ENCODE measurements at places on chromosomes 12 and 14.

- no peak for DNase-seq
Measured at GRCh38 chr12:52655720-52656124, 3.7 kb upstream of the KRT2 start.

- no peak for DNase-seq
Measured at GRCh38 chr14:53367644-53368026, 214.5 kb upstream of the DDHD1 start.

GRCh38 chr12:120376416-120376815 is 7.5 kb upstream of the MSI1 start:
- no peak for DNase-seq

DNA sequence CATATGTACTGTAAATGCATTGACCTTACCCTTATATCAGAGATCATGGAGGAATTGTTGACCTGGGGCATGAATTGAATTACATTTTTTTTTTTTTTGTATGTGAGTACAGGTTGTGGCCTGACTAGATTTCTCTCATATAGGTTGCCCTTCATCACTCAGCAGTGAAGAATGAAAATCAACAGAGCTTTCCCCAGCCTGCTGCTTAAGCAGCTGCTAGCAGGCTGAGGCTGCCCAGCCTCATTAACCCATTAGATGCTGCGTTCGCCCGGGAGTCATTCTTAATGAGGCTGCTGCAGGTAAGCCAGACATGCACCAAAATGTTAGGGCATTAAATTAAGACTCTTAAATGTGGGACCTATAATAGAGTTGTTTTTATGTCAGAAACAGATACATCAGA is 236.0 kb downstream of the ETNK1 start:
- no peak for DNase-seq

DNA sequence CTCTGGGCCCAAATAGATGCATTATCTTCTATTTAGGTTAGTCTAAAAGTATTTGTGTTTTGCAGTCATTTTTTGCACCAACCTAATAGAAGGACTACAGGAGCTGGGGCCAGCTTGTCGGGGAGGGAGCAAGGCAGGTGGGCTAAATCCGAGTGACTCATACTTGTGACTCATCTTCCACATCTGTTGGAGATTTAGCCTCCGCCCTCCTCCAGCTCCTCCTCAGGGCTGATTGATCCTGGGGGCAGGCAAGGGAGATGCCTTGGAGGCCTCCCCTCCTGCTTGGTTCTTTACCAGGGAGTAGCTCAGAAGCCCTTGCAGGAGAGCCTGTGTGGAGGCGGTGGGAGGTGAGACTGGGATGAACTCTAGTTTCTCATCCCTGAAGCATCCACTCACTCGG is 27.9 kb downstream of the RHOF start:
- no peak for DNase-seq

GRCh38 chr12:21438643-21439042 is 1.2 kb downstream of the PYROXD1 start:
- DNase-seq, result no peak

GRCh38 chr14:99181804-99182520 is 90.0 kb downstream of the BCL11B start:
- DNase-seq, result no peak

DNA sequence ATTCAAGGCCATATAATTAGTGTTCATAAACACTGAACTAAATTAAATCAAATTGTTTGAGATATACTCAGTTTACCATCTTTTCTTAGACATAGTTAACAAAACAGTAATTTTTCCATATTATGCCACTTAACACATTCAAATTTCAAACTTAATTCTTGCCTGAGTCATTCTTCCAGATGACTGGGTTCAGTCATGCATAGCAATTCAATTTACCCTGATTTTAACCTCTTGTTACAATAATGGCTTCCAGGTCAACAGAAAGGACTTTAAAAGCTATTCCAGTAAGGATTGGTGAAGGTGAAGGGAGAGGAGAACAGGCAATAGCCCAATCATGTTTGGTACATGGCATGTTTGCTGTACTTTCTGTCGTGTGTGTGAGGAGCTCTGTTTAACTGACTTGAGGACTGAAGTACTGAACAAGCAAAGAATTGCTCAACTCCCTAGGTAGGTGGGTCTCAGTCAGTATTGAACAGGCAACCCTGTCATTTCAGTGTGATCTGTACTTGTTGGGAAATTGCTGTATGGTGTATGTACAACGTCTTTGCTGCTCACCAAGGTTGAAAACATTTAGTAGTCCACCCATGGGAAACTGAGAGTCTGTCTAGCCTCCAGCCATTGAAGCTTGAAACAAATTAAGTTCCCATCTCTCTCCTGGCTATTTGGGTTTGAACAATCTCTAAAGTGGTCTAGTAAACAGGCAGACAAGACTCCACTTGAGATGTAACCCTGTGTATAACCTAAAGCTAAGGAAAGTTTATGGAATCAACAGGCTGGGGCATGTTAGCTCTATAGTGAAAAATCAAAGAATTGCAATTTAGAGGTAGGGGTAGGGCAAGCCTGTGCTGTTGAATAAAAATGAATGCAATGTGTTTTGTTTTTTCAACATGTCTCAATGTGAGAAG is 327.2 kb downstream of the BTG1 start:
- DNase-seq, result no peak

GRCh38 chr12:39574785-39575497 is 44.7 kb downstream of the ABCD2 start:
- no peak for DNase-seq

GRCh38 chr12:125797421-125798175 is 732.4 kb downstream of the AACS start:
- no peak for DNase-seq

DNA sequence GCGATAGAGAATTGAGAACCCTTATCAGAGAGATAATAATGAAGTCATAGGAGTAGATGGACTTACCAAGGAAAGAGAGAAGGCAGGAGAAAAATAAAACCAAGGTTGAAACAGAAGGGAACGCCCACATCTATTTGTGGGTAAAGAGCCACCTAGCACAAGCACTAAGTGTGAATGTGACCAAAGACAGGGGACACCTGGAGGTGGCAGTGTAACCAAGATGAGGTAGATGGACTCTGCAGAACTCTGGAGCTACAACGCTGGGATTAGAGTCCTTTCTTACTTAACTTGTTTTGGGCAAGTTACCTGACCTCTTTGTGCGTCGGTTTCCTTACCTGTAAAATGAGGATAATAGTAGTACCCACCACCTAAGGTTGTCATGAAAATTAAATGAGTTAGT is 101.9 kb downstream of the SLC5A8 start:
- no peak for DNase-seq

GRCh38 chr12:74105434-74105833 is 432.2 kb upstream of the ATXN7L3B start:
- DNase-seq, result no peak

DNA sequence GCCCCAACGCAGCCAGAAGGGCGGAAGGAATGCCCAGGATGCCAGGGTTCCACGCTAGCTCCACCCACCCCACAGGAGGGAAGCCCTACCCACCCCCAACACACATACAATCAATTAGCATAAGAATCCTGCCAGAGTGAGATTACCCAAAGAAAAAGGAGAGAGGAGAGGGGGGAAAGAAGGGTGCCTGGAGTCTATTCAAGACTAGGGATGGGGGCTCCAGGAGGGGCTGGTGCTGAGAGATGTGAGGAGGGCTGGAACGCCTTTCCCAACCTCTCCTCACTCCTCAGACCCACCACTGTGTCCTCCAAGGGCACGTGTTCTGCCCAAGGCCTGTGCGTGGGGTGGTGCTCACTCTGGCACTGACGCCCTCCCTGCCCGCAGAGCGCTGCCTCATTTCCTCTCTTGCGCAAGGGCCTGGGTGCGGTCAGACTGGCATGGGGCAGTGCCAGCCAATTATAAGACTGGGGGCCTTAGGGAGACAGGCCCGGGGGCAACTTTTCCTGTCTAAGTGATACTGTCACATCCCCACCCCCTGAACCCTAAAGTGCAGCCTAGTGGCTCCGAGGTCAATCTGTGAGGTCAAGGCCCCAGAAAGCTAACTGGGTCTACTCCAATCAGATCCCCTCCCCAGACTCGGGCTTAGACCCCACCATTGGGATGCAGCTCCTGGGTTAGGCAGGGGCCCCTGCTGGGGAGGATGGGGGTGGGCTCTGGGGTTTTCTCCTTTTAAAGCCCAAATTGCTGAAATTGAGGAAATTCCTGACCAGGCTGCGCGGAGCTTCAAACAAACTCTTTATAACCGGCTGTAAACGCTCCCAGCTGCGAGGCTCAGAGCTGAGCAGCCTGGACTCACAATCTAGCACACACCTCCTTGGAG is 10.2 kb upstream of the ITGB7 start:
- DNase-seq, result peak; percentile 57

DNA sequence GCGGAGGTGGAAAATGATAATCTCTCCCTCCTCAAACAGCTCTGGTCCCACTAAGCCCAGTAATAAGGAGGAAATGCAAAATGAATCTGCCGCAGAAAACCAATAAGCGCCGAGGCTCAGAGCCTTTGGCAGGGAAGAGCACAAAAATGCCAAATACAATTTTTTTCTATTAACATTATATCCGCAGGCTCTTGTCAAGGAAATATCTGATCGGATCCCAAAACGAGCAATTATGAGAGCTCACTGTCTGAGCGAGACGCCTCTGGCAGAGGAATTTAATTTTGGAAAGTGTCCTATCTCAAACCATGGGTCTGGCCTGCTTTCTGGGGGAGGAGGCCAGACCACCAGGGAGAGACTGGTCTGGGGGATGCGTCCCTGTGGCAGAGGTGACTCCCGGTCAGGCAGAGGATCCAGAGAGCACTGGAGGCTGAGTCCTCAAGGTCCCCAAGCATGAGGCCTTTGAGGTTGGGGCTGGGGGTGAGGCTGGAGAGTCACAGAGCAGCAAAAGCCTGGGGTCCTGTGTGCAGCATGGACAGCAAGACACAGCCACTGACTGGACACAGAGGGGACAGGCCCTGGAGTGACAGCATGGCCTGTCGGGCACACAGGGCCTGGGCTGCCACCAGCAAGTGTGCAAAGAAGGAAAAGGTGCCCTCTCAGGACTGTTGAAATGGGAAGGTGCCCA is 342.8 kb upstream of the SFSWAP start:
- no peak for DNase-seq

GRCh38 chr12:26239122-26239851 is 43.9 kb downstream of the SSPN start:
- DNase-seq, result no peak

DNA sequence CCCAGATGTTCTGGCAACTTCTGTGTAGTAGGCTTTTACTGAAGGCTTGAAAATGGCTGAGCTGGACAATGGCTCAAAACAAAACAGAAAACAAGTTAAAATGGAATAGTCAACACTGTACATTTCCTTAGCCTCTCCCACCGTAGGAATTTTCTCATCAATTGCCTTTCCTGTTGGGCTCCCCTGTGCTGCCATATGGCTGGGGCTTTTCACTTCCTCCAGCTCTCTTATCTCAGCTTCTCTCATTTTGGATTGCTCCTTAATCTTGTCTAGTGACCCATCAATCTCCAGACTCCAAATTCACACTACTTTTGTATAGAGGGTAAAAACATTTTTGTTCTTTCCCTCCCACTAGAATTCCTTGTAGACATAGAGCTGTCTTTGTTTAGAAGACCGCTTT is 50.4 kb upstream of the RPH3A start:
- DNase-seq, result no peak

DNA sequence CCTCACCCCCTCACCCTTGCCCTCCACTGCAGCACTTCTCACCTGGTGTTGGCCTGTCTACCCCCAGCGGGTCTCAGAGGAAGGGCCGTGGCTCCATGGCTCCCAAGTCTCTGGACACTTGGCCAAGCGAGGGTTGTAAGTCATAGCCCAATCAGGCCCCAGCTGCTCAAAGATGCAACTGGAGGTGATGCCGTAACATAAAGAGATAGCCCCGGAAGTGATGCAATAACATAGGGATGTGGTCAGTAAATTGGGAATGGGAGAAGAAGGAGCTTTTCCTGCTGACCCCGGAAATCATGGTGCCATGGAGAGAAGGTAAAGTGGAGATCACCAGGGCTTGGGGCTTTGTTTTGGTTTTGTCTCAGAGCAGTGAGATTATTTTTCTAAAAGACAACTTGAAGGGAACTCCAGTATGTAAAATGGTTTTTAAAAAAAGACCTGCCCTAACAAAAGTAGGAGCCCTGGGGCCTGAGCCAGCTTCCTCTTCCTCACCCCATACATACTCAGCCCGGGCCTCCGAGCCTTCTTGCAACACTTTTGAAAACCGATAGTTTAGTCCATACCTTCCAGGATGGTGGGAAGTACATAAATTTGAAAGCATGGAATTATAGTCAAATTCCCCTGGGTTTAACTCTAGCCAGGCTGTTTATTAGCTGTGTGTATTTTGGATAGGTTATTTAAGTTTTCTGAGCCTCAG is 212.5 kb downstream of the CRADD start:
- no peak for DNase-seq

DNA sequence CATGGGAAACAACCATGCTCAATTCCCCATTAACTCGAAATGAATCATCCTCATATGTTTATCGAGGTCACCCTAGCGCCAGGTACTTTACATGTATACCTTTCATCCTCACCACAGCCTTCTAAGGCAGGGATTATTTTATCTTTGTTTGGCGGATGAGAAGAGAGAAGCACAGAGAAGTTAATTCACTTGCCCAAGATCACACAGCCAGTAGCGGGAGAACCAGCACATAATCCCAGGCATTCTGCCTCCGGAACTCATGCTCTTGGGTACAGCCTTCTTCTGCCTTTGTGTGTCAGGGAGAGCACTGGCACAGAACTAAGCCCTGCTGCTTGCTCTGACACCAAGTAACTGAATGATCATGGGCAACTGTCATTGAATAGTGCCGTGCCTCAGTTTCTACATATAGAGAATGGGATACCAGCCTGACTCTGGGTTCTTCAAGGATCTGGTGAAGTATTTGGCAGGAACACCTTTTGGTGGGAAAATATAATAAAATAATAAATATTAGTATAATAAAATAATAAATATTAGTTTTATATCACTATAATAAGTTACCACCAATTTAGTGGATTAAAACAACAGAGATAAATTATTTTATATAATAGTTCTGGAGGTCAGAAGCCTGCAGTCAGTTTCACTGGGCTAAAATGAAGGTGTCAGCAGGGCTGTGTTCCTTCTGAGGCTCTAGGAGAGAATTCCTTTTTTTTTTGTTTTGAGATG is 220.9 kb downstream of the AACS start:
- no peak for DNase-seq

GRCh38 chr14:92254786-92255185 is 68.2 kb upstream of the SLC24A4 start:
- no peak for DNase-seq
